GM23338 (cell line): ENCODE measurements at places on chromosomes 13 and 19.

DNA sequence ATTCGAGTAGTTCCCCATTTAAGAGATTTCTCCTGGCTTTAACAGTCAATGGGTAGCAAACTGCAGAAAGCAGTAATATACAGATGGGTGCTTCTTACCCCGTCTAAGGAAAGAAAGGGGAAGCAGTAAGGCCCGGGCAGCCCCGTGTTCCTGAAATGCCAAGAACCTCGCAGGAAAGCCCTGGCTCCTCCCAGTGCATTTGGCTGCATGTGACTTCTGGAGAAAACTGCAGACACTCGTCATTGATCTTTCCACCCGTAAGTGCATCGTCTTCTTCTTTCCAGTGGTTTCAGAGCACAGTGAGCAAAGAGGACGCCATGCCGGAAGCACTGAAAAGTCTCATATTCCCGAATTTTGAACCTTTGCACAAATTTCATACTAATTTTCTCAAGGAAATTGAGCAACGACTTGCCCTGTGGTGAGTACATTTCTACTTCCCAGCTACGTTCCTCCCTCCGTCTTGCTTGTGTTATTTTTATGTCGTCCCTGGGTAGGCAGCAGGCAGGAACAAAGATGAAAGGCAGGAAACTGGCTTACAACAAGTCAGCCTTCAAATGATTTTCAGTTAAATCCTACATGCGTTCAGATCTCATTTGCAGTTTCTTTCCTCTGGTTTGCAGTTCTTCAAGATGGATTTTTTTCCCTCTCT, 165.2 kb downstream of the STK24 start:
- DNase-seq, result no peak

DNA sequence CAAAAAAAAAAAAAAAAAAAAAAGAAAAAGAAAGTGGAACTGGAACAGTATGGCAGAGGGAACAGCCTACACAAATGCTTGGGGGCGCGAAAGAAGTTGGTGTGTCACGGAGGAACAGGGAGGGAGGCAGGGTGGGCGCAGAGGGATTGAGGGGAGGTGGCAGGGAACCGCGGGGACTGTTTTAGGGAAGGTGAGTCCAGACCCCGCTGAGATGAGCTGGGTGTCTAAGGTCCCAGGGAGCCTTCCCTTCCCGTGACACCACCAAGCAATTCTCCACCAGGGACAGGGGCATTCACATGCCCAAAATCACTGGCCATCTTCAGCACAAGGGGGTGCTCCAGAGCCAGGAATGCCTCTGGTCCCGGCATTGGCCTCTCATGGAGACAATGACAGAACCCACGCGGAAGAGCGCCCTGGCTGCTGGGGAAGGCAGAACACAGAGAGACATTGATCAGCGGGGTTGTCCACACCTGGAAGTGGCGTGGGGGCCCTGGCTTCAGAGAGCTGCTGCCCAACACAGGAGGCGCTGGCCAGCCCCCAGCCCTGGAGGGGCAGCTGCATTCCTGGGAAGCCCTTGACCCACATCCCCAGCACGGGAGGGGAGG, 6.9 kb downstream of the PEAK3 start:
- DNase-seq, result peak; percentile 87

DNA sequence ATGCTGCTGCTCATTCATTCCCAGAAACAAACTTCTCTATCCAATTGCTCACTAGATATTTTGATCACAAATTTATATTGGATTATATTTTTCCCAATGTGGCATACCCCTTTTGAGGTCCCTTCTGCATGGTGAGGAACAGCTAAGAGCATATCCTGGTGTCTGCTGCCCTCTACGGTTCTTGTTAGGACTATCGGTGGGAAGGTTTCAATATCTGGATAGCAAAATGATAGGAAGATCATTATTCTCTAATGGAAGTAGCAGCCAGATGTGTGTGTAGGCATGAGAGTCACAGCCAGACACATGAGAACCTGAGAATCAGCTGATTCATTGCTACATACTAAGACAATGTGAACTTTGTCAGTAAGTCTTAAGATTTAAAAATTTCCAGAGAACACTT, 1422.4 kb upstream of the MIR17HG start:
- peak; percentile 72 for DNase-seq

DNA sequence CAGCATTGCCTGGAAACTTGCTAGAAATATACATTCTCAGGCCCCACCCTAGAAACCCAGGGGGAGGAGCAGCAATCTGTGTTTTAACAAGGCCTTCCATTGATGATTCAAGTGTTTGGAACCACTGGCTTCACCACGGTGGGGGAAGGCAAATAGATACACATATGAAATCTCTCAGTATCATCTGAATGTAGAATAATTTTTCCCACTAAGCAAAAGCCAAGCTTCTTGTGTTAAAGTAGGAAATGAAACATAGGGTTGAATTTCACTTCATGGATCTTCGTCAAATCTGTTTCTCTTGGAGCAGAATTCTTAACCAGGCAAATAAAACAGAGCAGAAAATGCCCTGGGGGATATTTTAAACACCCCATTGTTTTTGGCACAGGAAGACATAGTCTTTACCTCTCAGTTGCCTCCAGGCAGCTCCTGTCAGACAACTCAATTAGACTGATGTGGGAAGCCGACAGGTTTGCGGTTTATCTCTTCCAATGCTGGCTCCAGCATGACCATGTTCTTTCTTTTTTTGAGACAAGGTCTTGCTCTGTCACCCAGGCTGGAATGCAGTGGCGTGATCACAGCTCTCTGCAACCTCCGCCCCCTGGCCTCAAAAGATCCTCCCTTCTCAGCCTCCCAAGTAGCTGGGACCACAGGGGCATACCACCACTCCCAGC, 213.0 kb downstream of the FOXO1 start:
- DNase-seq, result no peak

- no peak for DNase-seq
Measured at GRCh38 chr13:30332456-30333143, 25.2 kb upstream of the KATNAL1 start.

GRCh38 chr19:34964598-34964997, 569 bp upstream of the ZNF792 start:
- no peak for DNase-seq

DNA sequence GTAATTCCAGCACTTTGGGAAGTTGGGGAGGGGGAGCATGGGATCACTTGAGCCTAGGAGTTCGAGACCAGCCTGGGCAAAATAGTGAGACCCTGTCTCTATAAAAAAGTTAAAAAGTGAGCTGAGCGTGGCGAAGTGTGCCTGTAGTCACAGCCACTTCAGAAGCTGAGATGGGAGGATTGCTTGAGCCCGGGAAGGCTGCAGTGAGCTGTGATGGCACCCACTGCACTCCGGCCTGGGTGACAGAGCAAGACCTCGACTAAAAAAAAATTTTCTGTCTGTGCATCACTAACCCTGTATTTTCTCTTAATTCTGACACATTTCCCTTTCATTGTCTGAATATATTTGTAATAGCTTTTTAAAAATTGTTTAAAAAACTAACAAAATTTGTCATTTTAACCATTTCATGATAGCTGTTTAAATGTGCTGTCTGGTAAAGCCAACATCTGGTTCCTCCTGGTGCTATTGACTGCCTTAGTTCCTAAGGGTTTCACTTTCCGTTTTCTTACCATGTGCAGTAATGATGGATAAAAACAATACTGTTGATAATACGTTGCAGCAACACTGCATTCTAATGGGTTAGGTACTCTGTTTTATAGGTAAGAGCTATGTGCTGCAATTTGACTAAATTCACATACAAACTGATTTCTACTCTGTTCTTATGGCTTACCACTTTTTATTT, 29.7 kb downstream of the LATS2 start:
- no peak for DNase-seq

DNA sequence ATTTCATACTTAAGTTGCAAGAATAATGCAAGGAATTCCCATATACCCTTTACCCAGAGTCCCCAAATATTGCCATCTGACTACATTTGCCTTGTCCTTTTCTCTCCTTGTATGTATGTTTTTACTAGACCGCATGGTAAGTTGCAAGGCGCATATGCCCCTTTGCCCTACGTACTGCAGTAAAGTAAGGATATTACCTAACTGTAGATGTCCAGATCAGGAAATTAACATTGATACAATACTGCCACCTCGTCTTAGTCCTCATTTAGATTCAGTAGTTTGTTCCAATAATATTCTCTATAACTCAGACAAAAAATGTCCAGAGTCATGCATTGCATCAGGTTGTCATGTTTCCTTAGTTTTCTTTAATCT, 9.3 kb downstream of the SAFB start:
- DNase-seq, result no peak

- DNase-seq, result peak; percentile 89
Measured at GRCh38 chr13:98842858-98843481, 90.5 kb upstream of the SLC15A1 start.

GRCh38 chr19:5406816-5407215, 48.4 kb upstream of the ZNRF4 start:
- DNase-seq, result no peak

GRCh38 chr13:34623331-34623730, 318.7 kb upstream of the NBEA start:
- no peak for DNase-seq

- no peak for DNase-seq
Measured at GRCh38 chr19:48029431-48029830, 14.4 kb downstream of the CABP5 start.

DNA sequence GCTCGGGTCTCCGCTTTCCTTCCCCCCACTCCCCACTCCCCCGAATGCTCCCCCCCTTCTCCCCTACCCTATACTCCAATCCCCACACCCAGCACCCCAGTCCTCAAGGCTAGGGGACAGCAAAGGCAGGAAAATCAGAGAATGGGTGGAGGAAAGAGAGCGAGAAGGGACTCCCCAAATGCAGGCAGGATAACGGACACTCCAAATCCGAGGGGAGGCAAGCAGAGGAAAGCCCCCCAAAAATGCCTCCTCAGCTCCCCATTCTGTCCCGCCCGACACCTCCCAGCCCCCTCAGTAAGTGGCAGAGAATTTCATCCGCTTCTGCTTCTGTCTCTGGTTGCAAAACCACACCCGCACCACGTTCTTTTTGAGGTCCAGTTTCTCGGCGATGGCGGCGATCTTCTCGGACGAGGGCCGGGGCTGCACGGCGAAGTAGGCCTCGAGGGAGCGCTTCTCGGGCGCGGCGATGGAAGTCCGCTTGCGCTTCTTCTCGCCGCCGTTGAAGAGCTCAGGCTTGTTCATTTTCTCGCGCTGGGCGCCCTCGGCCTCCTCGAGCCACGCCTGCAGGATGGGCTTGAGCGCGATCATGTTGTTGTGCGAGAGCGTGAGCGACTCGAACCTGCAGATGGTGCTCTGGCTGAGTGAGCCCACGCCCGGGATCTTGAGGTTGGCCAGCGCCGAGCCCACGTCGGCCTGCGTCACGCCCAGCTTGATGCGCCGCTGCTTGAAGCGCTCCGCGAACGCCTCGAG, 2.1 kb downstream of the POU4F1 start:
- DNase-seq, result peak; percentile 66

- DNase-seq, result no peak
Measured at GRCh38 chr13:24223341-24224231, 63.1 kb downstream of the SPATA13 start.

DNA sequence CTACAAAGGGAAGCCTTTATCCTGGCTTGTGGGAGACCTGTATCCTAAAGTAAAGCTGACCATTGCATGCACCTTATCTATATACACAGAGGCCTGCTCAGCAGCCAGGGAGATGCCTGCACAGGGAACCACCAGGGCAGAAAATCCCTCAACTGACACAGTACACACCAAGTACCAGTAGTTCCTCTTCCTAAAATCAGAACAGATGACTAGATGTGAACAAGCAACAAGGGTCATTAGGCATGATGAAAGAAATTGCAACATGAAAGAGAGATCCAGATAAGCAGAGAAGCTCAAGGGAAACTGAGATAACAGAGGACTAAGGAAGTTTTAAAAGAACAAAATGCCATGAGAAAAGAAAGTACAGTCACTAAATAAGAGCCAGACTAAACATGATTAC, 39.7 kb upstream of the SLC7A9 start:
- DNase-seq, result no peak

GRCh38 chr19:18432275-18433014, 5.5 kb downstream of the ISYNA1 start:
- DNase-seq, result peak; percentile 26

DNA sequence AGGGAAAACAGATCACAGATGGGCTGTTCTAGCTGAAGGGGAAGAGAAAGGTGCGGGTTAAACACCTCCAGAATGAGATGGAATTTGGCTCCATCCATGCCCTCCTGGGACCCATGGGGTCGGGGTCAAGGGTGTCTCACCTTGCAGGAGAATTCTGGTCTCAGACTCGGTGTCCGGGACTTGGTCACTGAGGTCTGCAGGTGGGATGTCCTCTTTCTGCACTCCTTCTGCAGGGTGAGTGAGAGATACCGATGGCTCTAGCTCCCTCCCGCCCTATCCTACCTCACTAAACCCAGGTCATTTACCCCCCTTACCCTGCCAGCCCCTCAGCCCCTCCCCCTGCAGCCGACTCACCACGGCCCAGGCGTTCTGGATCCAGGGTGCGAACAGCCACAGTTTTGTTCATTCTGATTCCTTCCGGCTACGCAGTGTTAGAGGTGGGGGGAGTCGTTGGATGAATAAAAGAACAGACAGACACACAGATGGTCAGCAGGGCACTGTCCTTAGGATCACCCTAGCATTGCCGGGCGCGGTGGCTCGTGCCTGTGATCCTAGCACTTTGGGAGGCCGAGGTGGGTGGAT, 24.1 kb downstream of the C3 start:
- DNase-seq, result no peak

GRCh38 chr13:46640843-46641242, 87.9 kb downstream of the LRCH1 start:
- DNase-seq, result no peak

DNA sequence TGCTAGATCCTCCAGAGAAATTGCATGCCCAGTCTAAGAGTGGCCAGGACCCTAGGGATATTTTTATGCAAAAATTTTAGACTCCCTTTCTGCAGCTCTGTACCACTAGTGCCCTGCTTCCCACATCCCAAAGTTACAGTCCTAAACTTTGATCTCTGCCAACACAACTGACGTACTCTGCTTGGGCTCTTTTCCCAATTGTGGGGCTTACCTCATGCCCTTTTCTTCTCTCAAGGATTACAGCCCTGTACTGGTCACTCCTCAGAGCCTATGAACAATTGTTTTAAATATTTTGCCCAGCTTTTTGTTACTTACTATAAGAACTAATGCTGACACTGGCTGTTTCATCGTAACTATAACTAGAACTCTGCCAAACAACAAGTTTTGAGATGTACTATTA, 57.8 kb upstream of the FBXL3 start:
- no peak for DNase-seq
